RPMI7951 (cell line): ENCODE measurements at places on chromosomes 11 and 22. TPM values are rescaled to one million over a fixed set of nuclear protein-coding genes. Genes with fewer than 3 reads are reported as not detected.

DNA sequence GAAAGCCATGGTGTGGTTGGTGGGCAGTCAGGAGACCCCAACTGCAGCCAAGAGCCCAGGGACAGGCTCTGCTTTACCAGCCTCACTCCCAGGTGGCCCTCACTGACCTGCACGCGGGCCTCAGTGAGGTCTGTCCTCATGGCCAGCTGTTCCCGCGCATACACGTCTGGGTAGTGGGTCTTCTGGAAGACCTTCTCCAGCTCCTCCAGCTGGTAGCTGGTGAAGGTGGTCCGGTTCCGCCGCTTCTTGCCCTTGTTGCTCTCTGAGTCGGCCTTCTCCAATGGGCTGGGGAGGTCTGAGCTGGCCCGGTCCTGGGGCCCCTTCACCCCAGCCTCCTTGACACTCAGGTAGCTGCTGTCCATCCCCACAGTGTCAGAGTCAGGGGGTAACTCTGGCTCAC is 34.7 kb downstream of the ALX4 start:
- no peak for DNase-seq

GRCh38 chr22:39207141-39208012 is 37.4 kb downstream of the PDGFB start:
- peak; percentile 83 for DNase-seq

- no peak for DNase-seq
Observed at GRCh38 chr11:22884217-22884616, 23.9 kb upstream of the CCDC179 start.

DNA sequence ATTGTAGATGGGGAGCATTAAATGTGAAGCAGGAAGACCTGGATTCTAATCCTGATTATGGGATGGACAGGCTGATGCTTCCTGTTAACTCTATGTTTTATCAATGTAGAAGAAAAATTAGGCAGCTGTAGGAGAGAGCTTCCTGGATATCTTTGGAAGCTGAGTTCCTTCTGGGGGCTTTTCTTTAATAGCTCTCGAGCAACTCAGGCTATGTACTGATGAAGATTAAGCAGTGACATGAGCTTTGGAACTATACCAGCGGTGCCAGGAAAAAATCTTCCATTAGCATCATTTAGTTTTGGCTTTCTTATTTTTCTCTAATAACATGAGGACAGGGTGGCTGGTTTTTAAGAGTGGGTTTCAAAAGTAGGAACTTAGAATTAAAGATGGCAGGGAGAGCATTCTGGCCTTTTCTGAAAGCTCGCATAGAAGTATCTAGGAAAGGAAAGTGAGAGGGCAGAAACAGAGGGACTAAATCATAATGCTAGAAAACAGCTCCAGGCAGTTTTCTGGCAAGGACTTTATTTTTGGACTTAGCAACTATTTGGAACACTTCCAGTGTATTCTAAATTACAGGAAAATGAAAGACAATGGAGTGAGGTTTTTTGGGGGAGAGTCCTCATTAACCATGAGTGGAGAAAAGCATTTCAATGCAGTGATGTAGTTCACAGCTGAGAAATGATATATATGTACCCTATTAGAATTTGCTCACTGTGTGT is 69.2 kb upstream of the RRM1 start:
- DNase-seq: peak; percentile 79

DNA sequence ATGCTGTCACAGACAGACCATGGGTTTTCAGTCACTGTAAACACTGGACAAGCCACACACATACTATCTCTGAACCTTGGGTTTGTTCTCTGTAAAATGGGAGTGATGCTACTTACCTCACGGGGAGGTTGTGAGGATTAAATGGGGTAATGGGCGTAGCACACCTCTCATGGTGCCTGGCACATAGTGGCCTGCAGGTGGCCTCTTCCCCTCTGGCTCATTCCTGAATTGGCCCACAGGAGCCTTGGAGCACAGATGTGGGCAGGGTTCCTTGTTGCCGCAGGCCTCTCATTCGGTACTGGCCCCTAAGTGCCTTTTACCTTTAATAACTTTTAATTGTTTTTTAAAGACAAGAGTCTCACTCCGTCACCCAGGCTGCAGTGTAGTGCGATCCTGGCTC is 11.7 kb downstream of the MICAL2 start:
- DNase-seq: no peak

DNA sequence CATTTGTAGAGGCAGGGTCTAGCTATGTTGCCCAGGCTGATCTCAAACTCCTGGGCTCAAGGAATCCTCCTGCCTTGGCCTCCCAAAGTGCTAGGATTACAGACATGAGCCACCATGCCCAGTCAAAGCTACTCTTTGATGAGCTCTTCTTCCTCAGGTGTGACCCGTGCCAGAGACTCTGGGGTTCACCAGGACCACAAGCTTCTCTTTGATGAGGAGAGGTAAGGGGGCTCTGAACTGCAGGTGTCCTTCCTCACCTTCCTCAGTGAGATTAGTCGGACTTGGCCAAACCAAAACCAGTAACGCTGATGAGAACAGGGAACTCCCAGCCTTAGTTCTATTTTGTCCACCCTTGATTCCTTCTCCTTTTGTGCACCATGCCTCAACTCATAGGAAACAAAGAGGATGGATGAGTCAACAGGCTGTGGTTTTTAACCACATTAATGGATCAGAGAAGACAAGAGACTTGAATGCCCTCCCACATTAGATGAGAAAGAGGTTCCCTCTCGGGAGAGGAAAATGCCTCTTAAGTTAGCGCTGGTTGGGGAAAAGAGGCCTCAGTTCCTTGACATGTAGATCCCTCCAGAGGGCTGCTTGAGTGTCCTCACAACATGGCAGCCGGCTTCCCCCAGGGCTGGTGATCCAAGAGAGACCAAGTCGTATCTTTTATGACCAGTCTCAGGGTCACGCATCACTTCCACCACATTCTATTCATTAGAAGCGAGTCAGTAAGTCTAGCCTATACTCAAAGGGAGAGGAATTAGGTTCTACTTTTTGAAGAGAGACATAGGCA is 25.7 kb upstream of the CTR9 start:
- DNase-seq: peak; percentile 96

- no peak for DNase-seq
Observed at GRCh38 chr11:19243613-19244012, 2.9 kb upstream of the E2F8 start.

- no peak for DNase-seq
Observed at GRCh38 chr22:47564158-47564450, 801.7 kb downstream of the TBC1D22A start.

DNA sequence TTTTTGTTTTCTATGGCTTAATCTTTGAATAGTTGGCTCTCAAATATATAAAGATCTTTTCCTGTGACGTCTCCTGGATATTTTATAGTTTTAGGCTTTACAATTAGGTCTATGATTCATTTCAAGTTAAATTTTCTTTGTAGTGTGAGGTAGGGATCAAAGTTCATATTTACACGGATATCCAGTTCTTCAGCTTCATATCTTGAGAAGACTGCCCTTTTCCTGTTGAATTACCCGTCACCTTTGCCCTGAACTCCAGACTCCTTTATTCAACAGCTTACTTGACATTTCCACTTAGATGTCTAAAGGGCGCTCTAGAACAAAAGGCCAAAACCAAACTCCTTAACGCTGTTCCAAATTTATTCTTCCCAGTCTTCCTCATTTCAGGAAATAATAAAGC is 51.7 kb downstream of the TTC17 start:
- no peak for DNase-seq

DNA sequence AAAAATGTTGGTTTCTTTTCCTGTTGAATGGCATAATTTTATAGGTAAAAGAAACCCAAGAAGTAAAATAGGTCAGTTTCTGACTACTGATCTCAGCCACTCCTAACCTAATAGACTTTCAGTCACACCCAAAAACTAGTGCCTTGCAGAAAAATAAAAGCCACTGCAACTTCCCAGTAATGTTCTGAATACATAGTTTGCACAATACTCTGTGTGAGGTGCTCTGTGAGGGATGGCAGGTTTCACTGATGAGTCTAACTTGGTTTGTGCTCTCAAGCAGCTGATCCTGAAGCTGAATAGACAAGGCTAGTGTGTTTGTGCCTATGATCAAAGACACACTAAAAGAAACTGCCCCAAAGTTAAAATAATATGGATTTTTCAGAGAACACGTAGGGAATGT is 758.3 kb downstream of the NELL1 start:
- DNase-seq: no peak

DNA sequence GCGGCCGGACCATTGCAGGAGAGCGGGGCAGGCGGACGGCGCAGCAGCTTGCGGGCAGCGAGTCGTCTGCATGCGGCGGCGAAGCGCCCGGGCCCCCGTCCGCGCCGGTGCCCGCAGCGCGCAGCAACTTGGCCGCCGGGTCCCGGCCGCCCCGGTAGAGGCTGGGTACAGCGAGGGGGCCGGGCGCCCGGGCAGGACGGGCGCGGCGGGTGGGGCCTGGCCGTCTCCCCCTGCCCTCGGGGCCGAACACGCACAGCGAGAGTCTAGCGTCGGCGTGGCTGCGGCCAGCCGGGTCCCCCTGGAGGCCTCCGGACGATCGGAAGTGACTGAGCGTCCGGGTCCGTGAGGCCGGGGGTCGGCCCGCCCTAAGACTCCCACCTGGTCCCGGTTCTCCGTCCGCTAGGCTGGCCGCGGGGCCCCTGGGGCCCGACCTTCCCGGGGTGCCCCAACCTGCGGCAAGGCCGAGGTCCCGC is 775 bp upstream of the TRABD start:
- no peak for DNase-seq

DNA sequence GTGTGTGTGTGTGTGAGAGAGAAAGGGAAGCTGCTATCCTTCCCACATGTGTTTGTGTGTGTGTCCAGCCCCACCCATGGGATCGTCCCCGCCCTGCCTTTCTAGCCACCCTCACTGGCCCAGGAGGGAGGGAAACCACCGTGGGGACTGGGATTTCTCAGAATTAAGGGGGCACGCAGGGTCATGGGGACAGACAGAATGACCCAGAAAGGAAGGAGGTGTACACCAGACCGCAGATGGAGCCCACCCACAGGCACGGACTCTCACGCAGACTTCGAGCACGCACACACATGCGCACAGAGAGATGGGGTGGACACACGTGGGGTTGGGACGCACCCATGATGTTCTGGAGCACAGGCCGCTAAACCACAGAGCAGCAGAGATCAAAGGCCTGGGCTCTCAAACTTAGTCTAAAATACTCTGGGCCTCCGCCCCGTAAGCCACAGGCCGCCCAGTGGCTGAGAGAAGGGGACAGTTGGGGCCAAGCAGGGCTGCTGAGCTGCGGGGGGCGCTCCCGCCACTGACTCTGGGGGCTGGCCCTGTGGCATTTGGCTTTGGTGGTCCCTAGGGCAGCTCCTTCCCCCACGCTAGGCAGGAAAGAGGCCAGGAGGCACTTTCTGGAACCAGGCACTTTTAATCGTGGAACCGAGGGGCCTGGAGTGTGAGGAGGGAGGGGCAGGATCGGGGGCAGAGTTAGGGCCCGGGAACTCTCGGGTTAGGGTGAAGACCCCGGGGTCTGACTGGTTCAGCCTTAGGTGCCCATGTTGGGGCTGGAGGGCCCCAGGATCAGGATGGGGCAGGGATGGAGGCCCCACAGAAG is 1.5 kb downstream of the IFITM5 start:
- DNase-seq: no peak

DNA sequence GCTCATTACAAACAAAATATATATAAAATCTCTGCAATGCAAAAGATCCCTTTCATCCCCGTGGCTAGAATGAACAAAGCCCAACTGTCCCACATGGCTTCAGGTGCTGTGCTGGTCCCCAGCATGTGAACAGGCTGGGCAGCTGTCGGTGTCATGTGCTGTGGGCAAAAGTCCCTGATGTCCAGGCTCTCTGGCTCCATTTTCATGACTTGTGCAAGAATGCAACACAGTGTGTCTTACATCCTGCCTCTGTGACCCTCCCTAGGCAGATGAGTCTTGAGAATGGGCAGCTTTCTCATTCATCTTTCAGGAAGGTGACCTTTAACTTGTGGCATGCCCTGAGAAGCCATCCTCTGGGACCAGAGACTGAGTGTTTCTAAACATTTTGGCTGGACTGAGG is 14.5 kb downstream of the GUCD1 start:
- no peak for DNase-seq

GRCh38 chr11:65185869-65186341 is 4.2 kb downstream of the CAPN1 start:
- DNase-seq: no peak

DNA sequence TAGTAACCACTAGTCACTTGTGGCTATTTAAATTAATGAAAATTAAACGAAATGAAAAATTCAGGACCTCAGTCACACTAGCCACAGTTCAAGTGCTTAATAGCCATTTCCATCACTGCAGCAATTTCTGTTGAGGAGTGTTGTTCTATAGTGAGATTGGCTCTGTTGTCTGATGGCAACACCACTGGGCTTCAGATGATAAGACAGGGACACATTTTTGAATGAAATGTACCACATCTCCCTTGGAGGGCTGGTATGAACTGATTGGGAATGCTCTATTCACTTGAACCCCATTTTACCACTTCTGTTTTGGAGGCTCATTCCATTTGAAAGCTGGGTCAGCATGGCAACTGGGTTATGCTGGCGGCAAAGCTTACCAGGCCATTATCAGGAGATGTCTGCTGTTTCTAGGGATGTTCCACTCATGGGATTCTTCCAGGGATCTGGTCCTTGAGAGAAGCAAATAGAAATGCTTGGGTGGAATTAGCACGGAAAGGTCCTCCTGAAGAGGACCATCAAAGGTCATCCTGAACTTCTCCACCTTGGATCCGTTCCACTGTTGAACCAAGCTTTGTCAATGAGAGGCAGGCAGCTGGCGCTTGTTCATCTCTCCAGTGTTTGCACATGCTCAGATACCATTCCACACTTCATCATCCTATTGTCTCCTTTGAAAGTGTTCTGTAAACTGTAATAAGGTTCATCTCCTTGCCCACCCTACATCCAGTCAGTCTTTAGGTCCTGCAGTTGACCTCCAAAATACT is 7.6 kb downstream of the AMOTL1 start:
- DNase-seq: no peak

DNA sequence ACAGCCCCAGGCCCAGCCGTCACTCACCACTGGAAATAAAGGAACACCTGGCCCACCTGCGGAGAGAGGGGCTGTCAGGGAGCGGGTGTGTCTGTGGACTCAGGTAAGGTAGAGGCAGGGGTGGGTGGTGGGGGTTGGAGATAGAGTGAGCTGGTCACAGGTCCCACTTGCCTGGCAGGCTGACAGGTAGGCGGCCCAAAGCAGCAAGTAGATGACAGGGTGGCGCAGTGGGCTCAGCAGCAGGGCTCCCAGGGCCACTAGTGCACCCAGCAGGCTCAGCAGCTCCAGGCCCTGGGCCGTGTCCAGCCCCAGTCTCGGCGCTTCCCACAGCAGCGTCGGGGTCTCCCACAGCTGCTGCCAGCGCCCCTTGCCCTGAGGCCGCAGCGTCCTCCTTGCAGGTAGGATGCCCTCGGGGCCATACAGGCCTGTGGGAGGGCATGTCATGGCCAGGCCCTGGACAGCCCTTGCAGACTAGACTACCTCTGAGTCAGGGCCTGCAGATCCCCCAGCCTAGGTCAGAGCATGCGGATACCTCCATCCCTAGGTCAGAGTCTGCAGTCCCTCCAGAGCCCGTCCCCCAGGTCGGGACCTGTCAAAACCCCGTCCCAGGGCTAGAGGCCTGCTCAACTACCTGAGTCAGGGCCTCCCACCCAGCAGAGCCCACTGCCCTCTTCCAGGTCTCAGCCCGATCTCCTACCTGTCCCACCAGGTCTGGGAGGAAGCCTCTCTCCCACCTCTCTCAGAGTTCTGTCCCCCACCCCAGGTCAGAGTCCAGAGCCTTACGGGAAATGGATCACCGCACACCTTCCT is 686 bp downstream of the LMF2 start:
- no peak for DNase-seq

GRCh38 chr11:21921151-21921550 is 271.7 kb upstream of the ANO5 start:
- no peak for DNase-seq

- DNase-seq: no peak
Observed at GRCh38 chr11:115153135-115153534, 351.1 kb downstream of the CADM1 start.

The TRMU gene
- 30.3 and 32.3 TPM in 2 replicates for total RNA-seq

The SCUBE2 gene
- total RNA-seq: 0.36 and 0.88 TPM in 2 replicates

The MAP6 gene
- not detected in 2 replicates for total RNA-seq
